Central memory CD4-positive, alpha-beta T cell (primary cell): ENCODE measurements at places on chromosomes 11 and 22.

DNA sequence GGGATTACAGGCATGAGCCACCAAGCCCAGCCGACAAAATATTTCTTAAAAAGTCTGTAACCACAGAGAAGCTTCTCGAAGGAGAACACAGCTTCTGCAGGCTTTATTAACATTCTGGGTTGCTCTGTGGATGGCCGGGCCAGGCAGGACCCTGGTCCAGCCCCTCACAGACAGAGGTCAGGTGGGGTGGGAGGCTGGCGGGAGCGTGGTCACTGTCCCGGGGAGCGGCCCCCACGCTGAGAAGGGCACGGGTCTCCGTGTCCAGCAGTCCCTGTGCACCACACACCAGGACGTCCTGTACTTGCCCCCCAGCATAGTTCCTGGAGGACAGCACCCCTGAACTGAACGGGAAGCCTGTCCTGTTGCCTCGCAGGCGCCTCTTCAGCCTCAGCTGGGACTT lies 19.4 kb downstream of the DRD4 start:
- DNase-seq, result no peak

DNA sequence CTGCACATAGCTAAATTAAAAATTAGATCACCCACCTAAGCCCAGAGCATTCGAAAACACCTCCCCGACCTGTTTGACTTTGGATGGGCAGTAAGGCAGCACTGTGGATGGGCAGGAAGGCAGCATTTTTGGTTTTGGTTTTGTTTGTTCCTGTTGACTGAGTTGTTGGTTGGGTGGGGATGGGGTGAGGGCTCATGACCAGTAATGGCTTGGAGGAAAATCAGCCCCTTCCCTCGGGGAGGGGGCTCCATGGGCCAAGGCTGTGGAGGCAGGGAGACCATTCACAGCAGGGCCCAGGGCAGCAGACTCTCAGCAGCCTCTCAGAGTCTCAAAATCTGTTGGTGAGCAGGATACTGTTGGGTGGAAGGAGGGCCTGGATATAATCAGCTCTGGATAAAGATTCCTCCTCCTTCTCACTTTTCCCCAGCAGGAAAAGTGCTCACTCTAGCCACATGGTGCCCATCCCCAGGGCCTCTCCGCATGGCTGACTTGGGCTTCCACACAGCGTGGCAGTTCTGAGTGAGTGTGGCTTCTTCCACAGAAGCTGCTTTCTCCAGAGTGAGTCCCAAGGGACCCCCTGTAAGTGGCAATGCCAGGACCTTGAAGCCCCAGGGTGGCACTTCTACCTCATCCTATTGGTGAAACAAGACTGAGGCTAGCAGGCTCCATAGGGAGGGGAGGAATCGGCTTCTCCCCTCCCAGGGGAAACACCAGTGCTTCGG lies 1491.2 kb downstream of the BRD1 start:
- no peak for DNase-seq

- DNase-seq, result no peak
Observed at GRCh38 chr11:1782831-1783724, 19.4 kb upstream of the CTSD start.

DNA sequence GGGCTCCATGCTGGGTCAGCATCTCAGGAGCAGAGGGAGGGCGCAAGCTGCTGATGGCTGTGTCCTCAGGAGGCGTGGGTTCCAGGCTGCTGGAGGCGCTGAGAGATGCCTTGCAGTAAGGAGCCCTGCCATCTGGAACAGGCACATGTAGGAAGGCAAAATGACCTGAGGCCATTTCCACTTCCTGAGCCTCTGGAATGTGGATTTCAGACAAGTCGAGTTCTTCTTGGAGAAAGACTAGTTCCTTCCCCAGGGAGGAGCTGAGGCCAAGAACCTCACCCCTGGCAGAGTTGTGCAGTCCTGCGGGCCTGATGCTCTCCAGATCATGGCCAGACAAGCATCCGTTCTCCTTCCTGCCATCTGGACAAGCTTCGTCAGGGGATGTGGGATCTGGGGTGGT lies 19.3 kb downstream of the HPS4 start:
- no peak for DNase-seq

DNA sequence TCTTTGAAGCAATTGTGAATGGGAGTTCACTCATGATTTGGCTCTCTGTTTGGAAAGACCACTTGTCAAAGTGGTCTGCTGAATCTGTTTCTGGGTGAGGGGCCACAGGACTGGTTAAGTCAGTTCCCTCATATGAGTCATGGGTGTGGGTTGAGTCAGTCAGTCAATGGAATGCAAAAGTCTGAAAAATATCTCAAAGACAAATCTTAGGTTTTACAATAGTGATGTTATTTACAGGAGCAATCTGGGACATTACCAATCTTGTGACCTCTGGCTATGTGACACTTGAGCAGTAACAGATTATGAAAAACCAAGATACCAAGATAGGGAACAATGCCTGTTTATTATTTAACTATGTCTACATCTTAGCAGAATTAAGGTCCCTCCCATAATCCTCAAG lies 311.6 kb downstream of the AASDHPPT start:
- no peak for DNase-seq

- DNase-seq, result no peak
Observed at GRCh38 chr11:93639548-93639947, 21.9 kb upstream of the CEP295 start.
